ENCODE measurements at places on chromosomes 11 and 22.

- DNase-seq, result no peak
Observed at GRCh38 chr22:18109410-18110193, 1.0 kb upstream of the TUBA8 start.

GRCh38 chr22:47655930-47656329 is 893.5 kb downstream of the TBC1D22A start:
- DNase-seq, result no peak

GRCh38 chr11:117837070-117837776 is 12.7 kb upstream of the FXYD2 start:
- no peak for DNase-seq

DNA sequence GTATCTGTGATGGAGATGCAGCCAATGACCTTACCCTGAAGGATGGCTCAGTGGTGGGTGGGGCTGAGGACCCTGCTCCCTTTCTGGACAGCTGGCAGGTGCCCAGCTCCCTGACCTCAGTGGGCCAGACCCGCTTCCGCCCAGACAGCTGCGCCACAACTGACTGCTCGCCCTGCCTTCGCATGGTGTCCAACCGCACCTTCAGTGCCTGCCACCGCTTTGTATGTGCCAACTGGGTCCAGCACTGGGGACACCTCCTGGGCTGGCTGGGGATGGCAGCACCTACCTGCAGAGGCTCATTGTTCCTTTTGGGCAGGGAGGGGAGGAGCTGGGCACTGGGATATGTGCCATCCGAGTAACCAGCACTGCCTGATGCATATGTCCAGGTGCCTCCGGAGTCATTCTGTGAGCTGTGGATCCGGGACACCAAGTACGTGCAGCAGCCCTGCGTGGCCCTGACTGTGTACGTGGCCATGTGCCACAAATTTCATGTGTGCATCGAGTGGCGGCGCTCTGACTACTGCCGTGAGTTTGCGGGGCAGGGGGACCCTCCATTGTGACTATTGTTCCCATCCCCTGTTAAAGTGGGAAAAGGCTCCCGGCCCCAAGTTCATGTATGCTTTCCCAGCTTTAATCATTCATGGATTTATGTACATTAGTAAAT is 84.8 kb downstream of the OTOG start:
- DNase-seq, result no peak

DNA sequence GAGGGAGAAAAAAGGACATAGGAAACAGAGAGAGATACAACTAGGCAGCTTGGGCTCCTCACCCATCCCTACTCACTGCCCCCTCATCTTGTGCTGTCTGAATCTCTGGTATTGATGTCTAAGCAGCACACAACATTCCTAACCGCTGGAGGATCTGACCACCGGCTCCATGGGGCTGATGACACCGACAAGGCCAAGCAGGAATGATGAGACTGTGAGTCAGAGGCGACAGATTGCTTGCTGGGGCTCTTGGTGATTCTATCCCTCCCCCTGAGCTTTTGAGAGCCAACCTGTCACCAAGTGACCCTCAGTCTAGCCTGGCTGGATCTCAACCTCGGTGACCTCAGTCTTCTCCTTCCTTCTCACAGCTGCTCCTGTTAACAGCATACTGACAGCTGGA is 13.8 kb downstream of the PAMR1 start:
- no peak for DNase-seq

GRCh38 chr11:72179804-72180396 is 12.0 kb upstream of the FOLR1 start:
- DNase-seq, result no peak

- DNase-seq, result no peak
Observed at GRCh38 chr11:128547946-128548648, 39.3 kb downstream of the ETS1 start.

DNA sequence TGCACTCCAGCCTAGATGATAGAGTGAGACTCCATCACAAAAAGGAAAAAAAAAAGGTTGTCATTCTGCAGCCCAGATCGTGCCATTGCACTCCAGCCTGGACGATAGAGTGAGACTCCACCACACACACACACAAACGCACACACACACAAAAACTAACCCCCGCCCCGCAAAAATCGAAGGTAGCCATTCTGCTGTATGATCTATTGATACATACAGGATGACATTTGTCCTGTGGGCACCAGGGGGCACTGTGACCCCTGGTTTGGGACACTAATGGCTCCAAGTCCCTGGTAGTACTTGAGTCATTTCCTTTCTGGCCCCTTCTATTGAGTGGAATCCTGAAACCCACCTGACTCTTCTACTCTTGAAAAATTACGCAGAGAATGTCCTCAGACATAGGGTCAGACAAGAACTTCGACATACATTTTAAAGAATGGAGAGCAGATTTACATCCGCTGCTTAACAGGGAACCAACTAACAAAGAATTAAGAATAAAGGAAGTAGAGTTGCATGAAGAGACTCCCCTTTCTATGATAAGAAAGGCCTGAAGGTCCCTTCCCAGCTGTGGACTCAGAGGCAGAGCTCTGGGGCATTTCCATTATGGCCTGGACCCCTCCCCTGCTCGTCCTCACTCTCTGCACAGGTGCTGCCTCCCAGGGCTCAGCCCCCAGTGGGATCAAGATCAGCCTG is 35.0 kb upstream of the PRAME start:
- no peak for DNase-seq

DNA sequence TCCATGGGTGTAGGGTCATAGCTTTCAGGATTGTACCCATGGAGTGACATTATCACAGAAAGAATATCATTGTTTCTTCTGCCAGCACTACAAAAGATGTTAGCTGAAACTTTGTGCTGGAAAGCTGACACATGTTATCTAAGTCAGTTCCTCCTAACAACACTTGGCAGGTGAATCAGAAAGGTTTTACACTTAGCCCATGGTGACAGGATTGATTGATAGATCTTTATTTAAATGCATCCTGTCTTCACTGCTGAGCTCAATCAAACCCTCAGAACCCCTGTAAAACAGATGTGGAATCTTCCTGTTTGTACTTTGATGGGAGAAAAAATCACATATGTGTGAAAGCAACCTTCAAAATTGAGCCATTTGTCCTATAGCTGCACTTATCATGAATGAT is 811.5 kb upstream of the ANO3 start:
- DNase-seq, result no peak

DNA sequence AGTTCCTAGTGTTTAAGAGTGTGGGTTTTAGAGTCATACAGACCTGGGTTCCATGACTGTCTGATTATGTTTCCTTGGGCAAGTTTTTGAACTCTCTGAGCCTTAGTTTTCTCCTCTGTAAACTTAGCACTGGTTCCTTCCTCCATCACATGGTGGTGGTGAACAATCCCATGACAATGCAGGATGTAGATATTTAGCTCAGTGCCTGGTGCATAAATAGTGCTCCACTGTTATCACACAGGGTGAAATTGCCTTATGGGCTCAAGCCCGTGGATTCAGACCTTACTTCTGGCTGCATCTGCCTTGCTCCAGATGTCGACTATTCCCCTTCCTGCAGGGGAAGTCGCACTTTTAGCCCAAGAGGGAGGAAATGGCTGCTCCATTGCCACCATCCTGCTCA is 62.7 kb downstream of the LDLRAD3 start:
- no peak for DNase-seq

GRCh38 chr22:47116426-47117341 is 354.2 kb downstream of the TBC1D22A start:
- DNase-seq, result no peak

GRCh38 chr11:83725269-83725560 is 439.0 kb upstream of the CCDC90B start:
- no peak for DNase-seq

Measured in hippocampal formation (tissue), 2 donors.